ENCODE measurements at places on chromosomes 7 and 10.

DNA sequence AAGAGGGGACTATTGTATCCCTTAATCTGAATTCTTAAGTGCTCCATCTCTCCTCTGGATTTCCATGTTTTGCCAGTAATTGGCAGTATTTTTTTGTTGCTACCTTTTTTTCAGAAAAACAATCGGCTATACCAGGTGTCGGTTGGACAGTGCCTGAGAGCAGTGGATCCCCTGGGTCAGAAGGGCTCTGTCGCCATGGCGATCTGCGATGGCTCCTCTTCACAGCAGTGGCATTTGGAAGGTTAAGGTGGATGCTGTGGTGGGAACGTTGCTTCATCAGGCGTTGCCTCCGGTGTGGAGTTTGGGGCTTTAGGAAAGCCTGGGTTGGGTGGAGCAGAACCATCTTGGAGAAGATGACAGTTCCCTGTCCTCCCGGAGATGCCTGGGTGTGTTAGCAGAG lies 96.0 kb downstream of the GALNT11 start:
- DNase-seq, result no peak

DNA sequence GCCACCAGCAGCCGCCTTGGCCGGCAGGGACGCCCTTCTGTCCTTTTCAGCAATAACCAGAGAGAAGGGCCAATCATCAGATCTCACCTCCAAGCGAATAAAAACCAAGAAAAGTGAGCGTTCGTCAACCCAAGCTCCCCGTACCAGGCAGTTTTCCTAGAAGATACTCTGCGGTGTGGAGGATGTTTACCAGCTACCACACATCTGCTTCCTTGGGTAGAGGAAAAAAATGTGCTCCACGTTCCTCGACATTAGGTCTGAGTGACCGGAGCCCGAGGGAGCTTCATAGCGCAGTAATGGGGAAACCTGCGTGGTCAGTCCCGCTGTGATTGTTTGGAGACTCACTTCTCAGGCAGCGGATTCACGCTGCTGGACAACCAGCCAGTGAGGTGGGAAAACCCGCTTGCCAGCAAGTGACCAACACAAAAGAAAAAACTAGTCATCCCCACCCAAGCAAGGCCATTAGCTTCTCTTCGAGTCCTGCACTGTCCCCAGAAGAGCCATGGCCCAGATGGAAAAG lies 73.0 kb downstream of the ZRANB1 start:
- no peak for DNase-seq

- DNase-seq, result no peak
Measured at GRCh38 chr7:66921918-66922486, 977 bp downstream of the TMEM248 start.

DNA sequence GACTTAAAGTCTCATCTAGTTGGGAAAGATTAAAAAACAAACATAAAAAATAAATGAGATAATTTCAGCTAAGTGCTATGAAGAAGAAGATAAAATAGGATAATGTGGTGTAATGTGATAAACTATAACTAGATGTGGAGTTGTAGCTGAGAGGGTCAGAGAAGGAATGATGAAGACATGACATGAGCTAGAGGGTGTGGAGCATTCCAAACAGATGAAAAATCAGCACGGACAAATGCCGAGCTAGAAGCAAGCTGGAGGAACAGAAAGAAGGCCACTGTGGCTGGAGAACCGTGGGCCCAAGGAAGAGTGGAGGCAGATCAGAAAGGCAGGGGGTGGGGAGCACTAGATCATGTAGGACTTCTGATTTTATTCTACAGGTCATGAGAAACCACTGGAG lies 70.6 kb downstream of the CDK6 start:
- DNase-seq, result no peak

DNA sequence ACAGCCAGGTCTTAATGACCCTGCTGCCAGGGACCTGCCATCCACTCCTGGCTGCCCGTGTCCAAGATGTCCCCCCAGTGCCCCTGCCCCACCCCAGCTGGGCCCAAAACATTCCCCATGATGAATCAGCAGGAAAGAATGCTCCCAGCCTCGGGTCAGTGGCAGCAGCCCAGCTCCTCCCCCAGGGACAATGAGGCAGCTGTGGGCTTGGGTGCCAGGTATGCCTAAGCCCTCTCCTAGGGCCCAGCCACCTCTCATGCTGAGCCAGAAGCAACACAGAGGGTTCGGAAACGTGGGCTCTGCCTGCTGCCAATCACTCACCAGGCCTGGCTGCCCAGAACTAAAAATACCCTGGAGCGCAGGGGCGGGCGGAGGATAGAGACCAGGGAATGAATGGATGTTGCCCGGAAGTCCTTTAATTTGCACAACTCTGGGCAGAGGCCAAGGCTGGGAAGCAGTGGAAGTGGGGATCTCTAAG lies 1.5 kb upstream of the LOXL4 start:
- no peak for DNase-seq

DNA sequence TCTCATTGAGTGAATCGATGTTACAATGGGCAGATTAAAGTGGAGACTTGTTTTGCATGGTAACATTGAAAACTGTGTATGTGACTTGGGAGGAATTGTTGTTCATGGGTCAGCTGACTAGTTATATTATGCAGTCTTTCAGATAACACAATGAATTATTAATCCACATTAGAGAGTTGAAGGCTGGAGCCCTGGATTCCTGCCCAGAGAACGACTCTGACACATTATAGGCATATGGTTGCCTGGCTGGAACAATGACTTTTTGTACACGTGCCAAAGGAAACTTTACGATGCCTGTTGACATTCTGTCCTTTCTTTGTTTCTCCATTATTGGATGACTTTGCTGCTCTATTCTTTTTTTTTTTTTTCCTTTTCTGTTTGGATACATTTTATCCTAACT lies 52.3 kb upstream of the TMEM229A start:
- no peak for DNase-seq

- no peak for DNase-seq
Measured at GRCh38 chr7:4612939-4613841, 68.9 kb upstream of the FOXK1 start.

DNA sequence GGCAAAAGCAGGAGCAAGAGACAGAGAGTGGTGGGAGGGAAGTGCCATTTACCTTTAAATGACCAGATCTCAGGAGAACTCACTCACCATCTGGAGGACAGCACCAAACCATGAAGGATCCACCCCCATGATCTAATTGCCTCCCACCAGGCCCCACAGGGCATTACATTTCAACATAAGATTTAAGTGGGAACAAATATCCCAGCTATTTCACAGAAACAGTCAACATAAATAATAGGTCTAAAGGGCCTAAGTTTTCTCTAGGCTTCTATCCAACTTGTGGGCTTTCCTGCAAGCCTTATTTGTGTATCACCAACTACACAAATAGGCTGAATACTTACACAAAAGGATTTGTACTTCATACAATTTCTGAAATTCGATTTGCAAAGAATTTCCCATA lies 196.8 kb upstream of the POT1 start:
- no peak for DNase-seq

- no peak for DNase-seq
Measured at GRCh38 chr7:125651823-125652528, 722.4 kb upstream of the POT1 start.

- DNase-seq, result no peak
Measured at GRCh38 chr7:117061751-117062150, 108.5 kb downstream of the ST7 start.

- no peak for DNase-seq
Measured at GRCh38 chr10:80583685-80584084, 46.0 kb downstream of the SH2D4B start.

- no peak for DNase-seq
Measured at GRCh38 chr10:17122726-17123661, 6.6 kb downstream of the CUBN start.
